ENCODE measurements at places on chromosomes 1 and 21.

- no peak for DNase-seq
These were observed 32.2 kb upstream of the FCRL3 start for GRCh38 chr1:157732755-157733154.

DNA sequence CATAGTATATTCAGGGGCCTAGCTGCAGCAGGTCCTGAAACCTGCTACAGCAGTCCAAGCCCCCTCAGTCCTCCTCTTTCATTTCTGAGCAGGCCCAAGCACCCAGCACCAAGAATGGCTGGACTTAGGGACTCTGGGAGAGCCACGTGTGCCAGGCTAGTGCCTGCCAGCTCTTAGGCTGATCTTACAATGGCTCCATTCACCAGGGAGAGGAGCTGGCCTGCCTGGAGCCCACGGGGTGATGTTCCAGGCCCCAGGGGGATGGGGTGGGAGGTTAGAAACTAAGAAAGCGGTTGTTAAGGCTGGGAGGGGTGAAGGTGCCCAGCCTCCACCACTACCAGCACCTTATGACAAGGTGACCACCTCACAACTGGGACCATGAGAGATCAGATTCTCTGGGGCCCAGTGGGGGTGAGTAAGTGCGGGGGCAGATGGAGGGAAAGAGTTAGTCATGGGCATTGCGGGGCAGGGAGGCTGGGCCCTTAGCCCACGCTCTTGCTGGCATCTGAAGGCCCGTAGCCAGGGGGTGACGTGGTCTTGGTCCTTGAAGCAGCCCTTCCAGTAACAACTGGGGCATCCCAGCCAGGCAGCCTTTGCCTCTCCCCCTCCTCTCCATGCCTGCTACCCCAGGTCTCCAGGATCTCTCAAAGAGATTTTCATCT, 30.3 kb upstream of the CLIC4 start:
- DNase-seq, result no peak

GRCh38 chr21:26366781-26367180, 196.2 kb upstream of the APP start:
- DNase-seq, result no peak

GRCh38 chr1:38178216-38178615, 131.6 kb upstream of the POU3F1 start:
- no peak for DNase-seq

- no peak for DNase-seq
These were observed 122.4 kb downstream of the TOMM20 start for GRCh38 chr1:235006132-235006721.
